NCI-H2171 treated with DMSO at 0.1 percent for 48 hours (cell line): ENCODE measurements at places on chromosomes 12 and 14.

GRCh38 chr14:92603309-92604242 lies 90.0 kb downstream of the RIN3 start:
- DNase-seq = peak; percentile 40

GRCh38 chr12:105611340-105611739 lies 280.8 kb downstream of the C12orf75 start:
- DNase-seq = no peak

- no peak for DNase-seq
Measured at GRCh38 chr12:124160097-124160756, 134.7 kb upstream of the RFLNA start.

GRCh38 chr12:62668782-62669181 lies 202.2 kb downstream of the MON2 start:
- DNase-seq = no peak

GRCh38 chr14:78721756-78722480 lies 551.7 kb downstream of the NRXN3 start:
- DNase-seq = no peak

GRCh38 chr12:92457458-92458180 lies 245.2 kb upstream of the PLEKHG7 start:
- DNase-seq = no peak

DNA sequence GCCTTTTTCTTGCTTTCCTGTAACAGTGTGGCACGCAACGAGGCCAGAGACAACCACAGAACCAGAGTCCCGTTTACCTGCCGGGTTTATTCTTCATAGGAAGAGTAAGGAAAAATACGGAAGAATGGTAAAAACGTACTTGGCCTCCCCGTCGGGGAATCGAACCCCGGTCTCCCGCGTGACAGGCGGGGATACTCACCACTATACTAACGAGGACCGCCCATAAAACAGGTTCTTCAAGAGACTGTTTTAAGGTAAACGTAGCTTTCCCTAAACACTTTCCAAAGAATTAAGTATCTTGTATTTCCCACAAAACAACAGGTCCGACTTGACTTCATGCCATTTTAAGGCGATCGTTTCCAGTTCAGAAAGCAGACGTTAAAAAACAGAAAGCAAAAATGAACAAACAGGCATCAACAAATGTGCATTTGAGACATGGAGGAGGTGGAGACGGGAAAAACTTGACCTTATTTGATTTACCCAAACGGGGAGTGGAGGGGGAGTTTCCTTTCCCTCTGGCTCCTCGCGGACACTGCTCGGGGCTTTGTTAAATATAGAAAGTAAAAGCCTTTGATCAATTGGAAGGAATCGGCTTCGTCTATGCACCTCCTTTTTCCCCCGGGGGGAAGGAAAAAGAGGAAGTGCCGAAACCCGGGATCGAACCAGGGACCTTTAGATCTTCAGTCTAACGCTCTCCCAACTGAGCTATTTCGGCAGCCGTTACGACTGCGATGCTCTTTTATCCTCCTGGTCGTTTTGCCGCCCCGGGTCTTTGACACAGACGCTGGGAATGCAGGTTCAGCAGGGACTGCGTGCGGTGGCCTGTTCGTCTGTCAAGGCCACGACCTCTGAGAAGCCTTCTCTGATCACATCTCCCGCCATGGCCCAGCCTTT lies 13.0 kb upstream of the UBC start:
- DNase-seq = no peak

DNA sequence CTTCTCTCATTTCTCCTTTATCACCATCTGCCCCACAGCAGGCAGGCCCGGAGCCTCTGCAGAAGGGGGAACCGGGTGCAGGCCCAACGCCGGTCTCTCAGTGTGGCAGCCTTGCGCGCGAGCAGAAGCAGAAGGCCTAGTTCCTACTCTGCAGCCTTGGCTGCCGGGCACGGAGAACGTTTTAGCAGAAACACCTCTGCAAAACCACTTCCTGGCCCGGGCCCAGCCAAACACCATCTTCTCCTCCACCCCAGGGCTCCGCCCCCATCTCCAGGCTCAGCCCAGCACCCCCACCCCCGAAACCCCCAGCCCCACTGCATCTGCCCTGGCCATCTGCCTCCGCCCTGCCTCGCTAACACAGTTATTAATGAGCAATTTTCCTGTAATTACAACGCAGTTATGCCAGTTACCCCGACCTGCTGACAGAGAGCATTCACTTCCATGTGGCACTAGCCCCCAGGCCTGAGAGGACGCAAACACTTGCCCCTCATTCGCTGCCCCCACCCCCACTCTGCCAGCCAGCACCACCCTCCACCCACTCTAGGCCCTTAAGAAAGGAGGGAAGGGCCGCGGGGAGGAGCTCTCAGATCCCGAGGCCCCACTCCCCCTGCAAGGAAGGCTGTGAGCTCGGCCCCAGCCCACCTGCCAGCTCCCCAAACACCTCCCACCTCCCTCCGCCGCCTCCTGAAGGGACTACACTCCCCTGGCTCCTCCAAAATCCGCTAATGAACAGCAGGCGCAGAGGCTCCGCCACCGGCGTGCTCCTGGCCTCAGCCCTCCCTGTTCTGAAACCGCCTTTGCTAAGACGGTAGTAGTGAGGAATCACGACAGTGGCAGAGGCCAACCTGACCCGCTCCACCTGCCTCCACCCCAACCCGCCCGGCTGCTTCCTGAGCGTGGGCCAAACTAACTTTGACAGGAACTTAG lies 44.7 kb upstream of the FBRSL1 start:
- peak; percentile 89 for DNase-seq

GRCh38 chr12:126784328-126784921 lies 1482.5 kb upstream of the TMEM132C start:
- DNase-seq = no peak

GRCh38 chr12:100290016-100290415 lies 23.0 kb downstream of the SCYL2 start:
- no peak for DNase-seq

DNA sequence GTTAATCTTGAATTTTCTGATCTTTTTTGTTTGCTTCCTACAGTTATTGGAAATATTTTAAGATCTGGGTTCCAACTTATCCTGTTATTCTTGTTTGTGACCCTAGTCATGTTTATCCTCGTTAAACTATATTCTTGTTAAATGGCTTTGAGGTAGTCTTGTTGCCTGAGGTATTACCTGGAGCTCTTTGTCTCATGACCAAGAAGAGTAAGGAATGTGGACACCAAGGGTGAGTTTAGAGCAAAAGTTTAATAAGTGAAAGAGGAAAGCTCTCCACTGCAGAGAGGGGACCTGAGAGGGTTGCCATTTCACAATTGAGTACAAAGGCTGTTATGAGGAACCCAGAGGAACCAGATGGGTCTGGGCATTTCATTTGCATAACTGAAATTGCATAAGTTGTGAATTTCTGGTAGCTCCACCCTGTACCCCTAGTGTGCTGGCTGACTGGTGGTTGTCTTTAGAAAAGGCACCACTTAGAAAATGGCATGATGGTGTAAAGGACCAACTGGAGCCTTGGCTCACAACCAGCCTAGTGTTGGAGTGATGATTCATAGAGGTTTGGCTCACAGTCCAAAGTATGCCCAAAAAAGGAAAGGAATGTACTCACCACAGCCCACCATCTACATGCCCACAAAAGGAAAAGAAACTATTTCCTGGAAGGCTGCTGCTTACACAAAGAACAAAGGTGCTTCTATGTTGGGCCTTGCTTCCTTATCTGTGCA lies 36.7 kb upstream of the RESF1 start:
- no peak for DNase-seq

- no peak for DNase-seq
Measured at GRCh38 chr14:66224492-66225178, 261.5 kb upstream of the CCDC196 start.

DNA sequence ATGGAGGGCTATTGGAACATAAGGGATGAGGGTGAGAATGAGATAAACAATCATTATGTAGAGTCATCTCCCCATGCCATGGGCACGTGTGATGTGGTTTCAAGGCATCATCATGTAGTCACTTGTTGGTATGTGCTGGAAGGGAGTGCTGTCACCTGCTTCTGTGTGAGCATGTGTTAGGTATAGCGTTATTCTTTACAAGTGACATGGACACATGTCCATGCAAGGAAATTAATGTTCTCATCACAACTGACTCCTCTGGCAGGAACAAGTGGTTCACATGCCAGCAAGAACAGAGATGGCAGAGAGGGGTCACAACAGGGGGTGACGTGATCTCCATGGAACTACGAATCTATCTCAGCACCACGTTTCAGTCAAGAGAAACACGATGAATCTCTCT lies 815.8 kb downstream of the BCL11B start:
- DNase-seq = no peak

DNA sequence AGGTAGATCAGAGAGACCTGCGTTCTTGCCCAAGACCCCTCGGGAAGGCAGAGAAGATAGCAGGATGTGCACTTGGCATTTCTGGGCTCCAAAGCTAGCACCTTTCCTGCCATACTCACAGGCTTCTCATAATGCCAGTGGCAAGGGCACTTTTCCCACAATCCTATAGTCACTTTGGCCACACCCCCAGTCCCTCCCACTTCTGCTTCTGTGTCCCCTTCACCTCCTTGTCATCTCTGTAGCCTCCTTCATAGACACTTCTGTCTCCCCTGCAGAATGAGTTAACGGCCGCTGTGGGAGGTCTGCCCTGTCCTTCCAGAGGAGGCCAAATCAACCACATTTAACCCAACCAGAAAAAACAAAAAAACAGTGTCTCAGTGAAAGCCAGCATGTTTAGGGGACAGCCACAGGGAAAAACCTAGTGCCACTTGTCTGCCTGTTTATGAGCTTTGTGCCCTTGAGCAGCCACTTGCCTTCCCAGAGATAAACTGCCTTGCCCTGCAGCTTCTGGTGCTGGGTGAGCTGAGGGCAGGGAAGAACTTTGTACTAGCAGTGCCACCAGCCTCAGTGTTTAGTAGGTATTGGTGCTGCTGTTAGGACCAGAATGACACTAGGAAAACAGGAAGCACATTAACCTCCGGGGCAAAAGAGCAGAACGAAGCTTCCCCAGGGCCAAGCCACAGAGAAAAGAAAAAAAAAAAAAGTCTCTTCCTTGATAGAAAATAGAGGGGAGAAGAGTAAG lies 193.0 kb upstream of the PWP1 start:
- DNase-seq = no peak

DNA sequence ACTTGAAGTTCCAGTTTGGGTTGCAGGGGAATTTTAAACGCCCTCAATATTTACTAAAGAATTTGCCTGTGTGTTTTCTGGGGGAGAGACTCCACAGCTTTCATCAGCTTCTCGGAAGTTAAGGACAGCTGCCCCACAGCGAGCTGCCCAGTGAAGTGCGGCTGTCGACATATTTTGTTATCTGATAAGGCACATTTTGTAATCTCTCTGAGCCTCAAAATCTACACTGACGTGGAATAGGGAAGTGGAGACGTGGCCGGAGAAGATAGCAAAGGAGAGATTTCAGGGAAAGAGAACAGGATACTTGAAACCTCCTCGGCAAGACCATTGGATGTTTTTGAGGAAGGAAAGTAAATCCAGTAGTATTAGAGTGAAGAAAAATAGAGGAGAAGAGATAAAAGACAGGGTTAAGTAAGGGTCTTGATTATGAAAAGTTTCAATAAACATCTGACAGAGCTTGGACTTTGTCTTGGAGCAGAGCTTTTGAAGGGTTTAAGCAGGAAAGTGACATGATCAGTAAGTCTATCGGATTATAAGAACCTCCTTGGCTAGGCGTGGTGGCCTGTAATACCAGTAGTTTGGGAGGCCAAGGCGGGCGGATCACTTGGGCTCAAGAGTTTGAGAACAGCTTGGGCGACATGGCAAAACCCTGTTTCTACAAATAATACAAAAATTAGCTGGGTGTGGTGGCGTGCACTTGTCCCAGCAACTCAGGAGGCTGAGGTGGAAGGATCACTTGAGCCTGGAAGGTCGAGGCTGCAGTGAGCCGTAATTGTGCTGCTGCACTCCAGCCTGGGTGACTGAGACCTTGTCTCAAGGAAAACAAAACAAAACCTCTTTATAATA lies 1.1 kb downstream of the POLR3B start:
- no peak for DNase-seq

- peak; percentile 57 for DNase-seq
Measured at GRCh38 chr14:94306047-94306978, 13.2 kb upstream of the SERPINA10 start.

GRCh38 chr12:90794212-90794611 lies 160.8 kb downstream of the CCER1 start:
- no peak for DNase-seq

DNA sequence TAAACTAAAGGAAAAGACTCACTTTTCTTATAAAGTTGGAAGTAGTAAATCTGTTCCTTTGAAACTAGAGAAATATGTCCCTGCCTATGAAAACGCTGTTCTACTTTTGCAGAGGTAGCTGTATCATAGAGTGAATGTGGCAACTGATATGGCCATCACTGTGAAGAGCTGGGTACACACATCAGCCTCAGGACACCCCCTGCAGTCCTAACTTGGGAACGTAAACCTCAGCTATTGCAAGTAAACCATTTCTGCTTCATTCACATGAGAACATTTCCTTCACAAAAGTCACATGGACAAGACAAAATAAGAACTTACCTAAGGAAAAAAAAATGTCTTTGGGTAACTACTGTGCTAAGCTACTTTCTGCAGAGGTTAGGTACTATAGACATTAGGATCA lies 233.3 kb upstream of the PPFIA2 start:
- peak; percentile 18 for DNase-seq

DNA sequence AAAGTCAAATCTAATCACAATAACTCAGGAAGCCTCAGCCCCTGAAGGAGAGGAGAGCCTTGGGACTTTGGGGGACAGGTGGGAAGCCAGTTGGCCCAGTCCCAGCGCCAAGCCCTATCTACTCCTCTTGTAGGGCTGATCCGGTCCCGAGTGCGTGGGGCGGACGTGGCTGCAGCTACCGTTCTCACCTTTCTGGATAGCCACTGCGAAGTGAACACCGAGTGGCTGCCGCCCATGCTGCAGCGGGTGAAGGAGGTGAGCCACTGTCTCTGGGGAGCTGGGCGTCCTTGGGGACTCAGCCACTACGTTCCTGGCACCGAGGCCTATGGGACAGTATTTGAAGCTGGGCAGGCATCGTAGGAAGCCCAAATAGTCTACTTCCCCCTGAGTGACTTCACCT lies 68.4 kb downstream of the GALNT16 start:
- no peak for DNase-seq

- peak; percentile 77 for DNase-seq
Measured at GRCh38 chr12:84507956-84508850, 404.4 kb downstream of the SLC6A15 start.

DNA sequence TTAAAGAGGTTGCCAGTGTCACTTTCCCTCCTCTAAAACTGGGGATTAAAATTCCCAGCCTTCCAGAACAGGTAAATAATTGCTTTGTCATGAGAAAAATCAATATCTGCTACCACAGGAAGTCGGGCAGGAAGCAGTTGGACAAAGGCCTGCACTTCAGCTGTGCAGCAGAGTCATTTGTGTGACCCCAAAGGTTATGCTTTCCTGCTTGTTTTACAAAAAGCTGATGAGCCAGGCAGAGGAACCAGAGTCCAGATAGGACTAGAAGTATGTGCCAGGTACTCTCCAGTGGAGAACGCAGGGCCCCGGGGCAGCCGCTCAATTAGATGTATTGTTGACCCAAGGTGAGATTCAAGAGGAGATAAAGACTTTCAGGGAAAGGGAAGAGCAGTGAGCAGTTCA lies 117.1 kb upstream of the FRMD6 start:
- no peak for DNase-seq

DNA sequence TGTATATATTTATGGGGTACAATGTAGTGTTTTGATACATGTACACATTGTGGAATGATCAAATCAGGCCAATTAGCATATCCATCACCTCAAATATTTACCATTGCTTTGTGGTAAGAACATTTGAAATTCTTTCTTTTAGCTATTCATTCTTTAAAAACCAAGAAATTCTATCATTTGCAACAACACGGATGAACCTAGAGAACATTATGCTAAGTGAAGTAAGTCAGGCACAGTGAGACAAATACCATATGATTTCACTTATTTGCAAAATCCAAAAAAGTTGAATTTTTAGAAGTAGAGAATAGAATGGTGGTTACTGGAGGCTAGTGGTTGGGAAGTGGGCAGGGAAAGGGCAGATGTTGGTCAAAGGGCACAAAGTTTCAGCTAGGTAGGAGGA lies 129.3 kb upstream of the PTPRQ start:
- DNase-seq = no peak
